ENCODE measurements at places on chromosomes 1 and 21.

DNA sequence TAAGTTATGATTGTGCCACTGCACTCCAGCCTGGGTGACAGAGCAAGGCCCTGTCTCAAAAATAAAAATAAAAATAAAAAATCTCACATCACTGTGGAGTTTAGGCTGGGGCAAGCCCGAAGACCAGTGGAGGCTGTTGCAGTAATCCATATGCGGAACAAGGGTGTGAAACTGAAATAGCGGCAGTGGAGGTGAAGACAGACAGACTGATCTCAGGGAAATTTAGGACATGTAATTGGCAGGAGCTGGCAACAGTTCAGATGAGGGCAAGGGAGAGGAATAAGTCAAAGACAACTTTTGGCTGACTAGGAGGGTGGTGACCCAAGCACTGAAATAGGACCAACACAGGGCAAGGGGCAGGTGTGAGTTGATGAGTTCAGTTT, 8.4 kb downstream of the ARMH1 start:
- DNase-seq = no peak

DNA sequence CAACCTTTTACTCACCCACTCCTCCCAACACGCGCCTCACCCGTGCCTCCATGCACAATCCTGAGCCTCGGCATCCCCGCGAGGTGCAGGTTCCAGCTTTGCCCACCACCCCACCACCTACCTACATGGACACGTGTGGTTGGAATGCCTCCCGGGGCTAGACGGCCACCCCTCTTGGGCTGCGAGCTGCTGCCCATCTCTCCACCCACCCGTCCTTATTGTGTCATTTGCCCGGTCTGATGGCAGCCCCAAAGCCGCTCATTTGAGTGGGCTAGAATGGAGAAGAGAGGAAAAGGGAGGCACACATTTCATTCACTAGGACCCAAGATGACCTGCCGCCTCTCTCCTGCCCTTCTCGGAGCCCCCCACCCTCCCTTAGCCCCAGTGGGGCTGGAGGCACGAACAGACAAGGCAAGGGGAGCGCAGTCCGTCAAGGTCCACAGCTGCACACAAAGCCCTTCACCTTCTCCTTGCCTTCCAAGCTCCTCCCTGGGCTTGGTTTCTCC, 785 bp downstream of the ZNF697 start:
- DNase-seq = no peak

- DNase-seq = peak; percentile 27
Observed at GRCh38 chr1:70324683-70325082, 29.8 kb downstream of the ANKRD13C start.

DNA sequence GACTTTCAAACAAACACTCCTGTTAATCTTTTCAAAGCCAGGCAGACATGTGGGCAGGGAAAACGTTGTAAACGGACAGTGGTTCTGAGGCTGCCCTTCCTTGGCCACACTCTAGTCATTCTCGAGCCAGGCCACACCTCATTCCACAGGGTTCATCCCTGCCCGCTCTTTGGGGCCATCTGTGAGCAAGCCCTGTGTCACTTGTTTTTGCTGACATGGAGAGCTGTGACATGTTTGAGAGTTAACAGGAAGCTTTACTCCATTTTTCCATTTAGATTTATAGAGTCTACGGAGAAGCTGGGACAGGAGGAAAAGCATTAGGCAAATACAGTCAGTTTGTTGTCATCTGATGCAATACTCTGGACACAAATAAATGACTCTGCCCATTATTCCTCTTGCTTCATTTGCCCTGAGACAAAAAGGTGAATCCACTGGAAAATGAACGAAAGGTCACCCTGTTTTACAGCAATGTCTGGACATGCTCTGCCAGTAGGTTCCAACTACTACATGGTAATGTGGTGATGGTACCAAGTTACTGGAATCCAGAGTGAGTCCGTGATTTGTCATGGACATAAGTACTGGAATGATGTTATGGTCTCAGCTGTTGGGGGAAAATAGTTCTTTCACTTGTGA, 126.9 kb downstream of the CLIC6 start:
- DNase-seq = peak; percentile 57

DNA sequence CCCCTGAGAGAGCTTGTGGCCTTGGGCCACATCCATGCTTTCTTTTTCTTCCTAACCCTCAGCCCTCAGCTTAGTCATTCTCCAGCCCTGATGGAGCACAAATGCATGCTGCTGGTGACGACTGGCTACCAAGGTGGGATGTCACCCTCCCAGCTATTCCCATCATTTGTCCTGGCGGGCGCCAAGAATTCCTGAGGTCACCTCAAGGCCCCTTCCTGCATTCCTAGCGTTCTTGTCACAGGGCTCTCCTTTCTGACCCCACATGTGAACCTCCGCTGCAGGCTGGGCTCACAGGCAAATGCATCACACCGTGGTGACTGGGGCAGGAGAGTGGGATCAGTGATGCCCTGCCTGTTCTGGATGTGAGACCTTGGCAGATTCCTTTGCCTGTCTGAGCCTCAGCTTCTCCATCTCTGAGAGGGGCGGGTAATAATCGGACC, 53.4 kb upstream of the IFFO2 start:
- peak; percentile 78 for DNase-seq

GRCh38 chr1:201693890-201694607, 134.9 kb upstream of the IPO9 start:
- no peak for DNase-seq

All from HT-29 (cell line).